Activated T-helper 1 cell treated with anti-CD3 and anti-CD28 coated beads, Interleukin-12 subunit alpha, Interleukin-12 subunit beta, Interleukin-2, Interleukin-4 antibody, amounts not matched to agents 30 ng/mL and 10 ng/mL and 1 ng/mL, durations not matched to agents 14 hours and 24 hours and 36 hours (primary cell): ENCODE measurements at places on chromosomes 3 and 15. TPM values are rescaled to one million over a fixed set of nuclear protein-coding genes. Genes with fewer than 3 reads are reported as not detected.

TCTA gene
- 27.8 and 30.0 TPM in 2 replicates for total RNA-seq

OR5H14 gene
- total RNA-seq = not detected in 2 replicates

SPTSSB gene
- total RNA-seq = not detected in 2 replicates

- no peak for DNase-seq
Measured at GRCh38 chr3:9218514-9218846, 31.0 kb downstream of the SRGAP3 start.

HAUS2 gene
- total RNA-seq = 43.2 and 46.7 TPM in 2 replicates

GRCh38 chr3:29936054-29936453, 655.2 kb downstream of the RBMS3 start:
- DNase-seq = no peak

DNA sequence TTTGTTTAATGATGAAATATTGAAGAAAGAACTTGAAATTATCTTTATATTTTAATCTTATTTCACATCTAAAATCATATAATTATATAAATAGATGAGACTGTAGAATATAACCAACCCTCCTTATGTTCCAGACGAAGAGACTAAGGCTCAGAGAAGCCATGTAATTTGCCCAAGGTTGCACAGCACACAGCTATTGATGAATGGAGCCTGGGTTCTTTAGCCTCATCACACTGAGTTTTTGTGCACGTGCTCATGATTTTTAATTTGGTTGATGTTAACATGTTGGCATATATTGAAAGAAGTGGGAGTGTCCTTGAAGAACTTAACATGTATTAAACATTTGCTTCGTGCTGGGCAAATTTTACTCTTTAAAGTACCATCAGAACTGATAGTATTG, 151.6 kb downstream of the FNDC3B start:
- no peak for DNase-seq

- no peak for DNase-seq
Measured at GRCh38 chr15:57375827-57376695, at the start of gene CGNL1. Gene CGNL1, plus strand, starts transcription at chr15:57376505. Its CDS starts 61,495 bp downstream, at chr15:57438000.

- no peak for DNase-seq
Measured at GRCh38 chr15:90095521-90095959, 6.7 kb downstream of the IDH2 start.

SLC15A2 gene
- 3.2 and 3.3 TPM in 2 replicates for total RNA-seq

LYZL4 gene
- total RNA-seq = not detected in 2 replicates

CCR8 gene
- 7.1 and 8.9 TPM in 2 replicates for total RNA-seq

- no peak for DNase-seq
Measured at GRCh38 chr3:152688313-152688712, 146.6 kb upstream of the P2RY1 start.

- DNase-seq = no peak
Measured at GRCh38 chr3:4509043-4509442, 15.9 kb downstream of the ITPR1 start.

DNA sequence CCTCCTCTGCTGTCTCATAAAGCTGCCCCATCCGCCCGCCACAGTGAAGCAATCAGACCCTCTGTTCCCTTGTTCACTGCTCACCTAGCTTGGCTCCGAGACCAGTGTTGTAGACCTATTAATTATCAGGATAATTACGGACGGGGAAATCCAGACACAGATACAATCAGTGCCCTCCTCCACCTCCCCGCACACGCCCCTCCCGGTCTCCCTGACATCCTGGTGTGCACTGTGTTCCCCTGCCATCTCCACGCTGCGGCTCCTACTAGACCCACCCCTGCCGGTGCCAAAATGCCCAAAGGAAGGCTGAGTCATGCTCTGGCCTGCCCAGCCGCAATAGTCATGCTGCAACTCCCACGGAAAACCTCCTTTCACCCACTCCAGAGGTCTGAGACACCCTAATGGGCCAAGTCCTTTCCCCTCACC, 277.3 kb upstream of the TLE3 start:
- DNase-seq = no peak

DNA sequence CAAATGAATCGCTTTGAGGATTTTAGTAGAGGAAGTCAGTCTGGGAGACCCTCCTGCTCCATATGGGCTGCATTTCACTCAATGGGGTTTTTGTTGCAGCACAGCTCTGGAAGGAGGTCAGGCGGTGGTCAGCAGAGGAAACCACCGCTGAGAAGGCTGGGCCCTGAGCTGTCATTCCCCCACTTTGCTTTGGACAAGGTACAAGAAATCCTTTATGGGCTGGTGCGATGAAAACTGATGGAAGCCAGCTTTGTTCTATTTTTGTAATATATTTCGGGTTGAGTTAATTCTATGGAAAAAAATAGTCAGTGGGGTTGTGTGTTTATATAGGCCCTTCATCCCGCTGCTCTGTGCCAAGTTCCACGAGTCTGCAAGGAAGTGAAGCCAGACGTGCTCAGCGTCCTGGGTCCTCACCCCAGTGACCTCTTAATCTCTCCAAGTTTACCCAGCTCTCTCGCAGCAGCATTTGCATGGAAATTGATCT, 157.1 kb upstream of the TMC3 start:
- no peak for DNase-seq

DNA sequence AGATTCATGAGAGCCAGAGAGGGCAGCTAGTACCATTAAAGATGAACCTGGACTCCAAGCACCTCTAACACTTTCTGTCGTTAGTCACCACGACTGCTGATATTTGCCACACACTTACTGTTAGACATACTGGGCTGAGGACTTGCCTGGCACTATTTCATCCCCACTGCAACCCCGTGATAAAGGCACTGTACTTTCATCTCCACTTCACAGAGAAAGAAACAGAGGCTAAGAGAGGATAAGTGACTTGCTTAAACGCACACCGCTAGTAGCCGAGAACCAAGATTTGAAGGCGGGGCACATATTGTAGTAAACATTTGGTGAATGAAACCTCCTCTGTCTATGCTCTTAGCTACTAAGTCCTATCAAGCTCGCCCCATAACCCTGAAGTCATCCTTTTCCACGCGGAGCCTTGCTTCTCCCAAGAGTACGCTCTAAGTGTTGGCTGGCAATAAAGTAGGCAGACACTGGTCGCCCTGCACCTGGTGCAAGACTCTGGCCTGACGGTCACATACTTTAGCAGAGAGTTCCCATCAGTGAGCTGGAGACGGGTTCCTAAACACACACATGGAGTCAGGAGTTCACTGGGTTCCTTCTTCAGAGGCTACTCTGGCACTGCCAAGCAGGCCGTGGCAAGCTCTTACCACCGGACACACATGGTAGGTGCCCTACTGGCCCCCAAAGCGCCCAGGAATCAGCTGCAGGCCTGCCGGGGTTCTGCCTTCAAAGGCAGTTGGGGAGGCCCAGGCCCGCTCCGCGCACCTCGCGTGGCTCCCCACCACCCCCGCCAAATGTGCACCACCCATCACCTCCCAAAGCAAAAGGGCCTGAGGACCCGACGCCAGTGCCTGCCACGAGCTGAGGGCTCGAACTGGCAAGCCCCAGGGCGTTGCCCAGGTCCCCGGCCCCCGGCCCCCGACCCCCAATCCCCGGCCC, 951 bp downstream of the POMGNT2 start:
- peak; percentile 2 for DNase-seq

- DNase-seq = no peak
Measured at GRCh38 chr3:158696618-158697017, 24.2 kb upstream of the LXN start.

- no peak for DNase-seq
Measured at GRCh38 chr3:40445062-40445461, 12.1 kb upstream of the RPL14 start.

DNA sequence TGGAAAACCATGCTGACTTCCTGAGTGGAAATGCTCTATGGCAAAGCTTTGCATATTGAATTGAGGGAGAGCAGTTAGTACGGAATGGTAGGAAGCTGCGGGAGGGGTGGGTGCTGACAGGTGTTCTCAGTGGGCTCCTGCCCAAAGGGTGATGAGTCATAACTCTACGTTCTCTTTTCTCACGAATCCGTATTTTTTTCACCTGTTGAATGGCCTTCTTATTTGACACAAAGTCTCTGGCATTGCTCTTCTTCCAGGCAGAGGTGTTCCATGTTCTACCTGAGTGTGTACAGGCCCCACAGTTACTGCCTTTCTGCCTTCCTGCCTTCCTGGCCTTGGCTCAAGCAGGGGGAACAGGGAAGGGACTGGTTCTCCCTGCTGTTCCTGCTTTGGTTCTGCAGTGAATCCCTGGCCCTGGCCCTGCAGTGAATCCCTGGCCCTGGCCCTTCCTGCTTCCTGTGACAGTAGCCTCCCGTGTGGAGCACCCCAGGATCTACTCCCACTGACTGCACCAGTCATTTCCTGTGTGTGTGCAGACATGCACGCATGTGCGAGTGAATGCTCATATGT, 31.9 kb downstream of the TRAK1 start:
- no peak for DNase-seq

AGBL1 gene
- not detected in 2 replicates for total RNA-seq

DUOXA2 gene
- not detected in 2 replicates for total RNA-seq

- no peak for DNase-seq
Measured at GRCh38 chr3:185207931-185208746, 45.7 kb downstream of the EHHADH start.

DNA sequence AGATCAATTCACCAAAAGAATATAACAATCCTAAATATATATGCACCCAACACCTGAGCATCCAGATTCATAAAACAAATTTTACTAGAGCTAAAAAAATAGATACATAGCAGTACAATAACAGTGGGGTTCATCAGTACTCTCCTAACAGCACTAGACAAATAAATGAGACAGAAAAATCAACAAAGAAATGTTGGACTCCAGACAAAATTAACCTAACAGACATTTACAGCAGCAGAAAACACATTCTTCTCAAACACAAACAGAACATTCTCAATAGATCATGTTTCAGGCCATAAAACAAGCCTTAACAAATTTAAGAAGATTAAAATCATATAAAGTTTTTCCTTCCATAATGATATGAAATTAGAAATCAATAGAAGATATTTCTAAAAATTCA, 124.8 kb upstream of the NECTIN3 start:
- DNase-seq = no peak

WWTR1 gene
- 0.57 and 0.81 TPM in 2 replicates for total RNA-seq

SLC2A2 gene
- not detected in 2 replicates for total RNA-seq

- no peak for DNase-seq
Measured at GRCh38 chr3:134693226-134693625, 42.4 kb upstream of the KY start.
